ENCODE measurements at places on chromosomes 4 and X.

GRCh38 chr4:185344743-185345538 is 50.8 kb downstream of the LRP2BP start:
- no peak for DNase-seq

- DNase-seq, result no peak
Measured at GRCh38 chrX:35675151-35675550, 123.0 kb upstream of the MAGEB16 start.

DNA sequence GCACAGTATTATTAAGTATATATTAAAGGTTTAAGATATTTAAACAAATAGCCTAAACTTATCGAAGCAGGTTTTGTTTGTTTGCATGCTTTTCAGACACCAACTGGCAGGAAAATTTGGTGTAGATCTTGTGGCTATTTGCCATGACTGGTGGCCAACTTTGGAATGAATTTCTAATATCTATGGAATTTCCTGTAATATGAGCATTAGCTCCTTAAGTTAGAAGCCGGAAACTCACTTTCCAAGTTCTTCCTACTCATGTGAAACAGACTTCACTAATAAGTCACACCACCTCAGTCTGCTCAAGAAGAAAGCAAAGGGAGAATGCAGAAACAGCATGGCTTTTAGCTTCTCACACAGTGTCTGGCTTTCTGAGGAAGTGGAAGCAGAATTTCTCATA is 563.9 kb downstream of the GRXCR1 start:
- DNase-seq, result no peak

GRCh38 chr4:119244832-119245231 is 32.3 kb downstream of the USP53 start:
- DNase-seq, result no peak

DNA sequence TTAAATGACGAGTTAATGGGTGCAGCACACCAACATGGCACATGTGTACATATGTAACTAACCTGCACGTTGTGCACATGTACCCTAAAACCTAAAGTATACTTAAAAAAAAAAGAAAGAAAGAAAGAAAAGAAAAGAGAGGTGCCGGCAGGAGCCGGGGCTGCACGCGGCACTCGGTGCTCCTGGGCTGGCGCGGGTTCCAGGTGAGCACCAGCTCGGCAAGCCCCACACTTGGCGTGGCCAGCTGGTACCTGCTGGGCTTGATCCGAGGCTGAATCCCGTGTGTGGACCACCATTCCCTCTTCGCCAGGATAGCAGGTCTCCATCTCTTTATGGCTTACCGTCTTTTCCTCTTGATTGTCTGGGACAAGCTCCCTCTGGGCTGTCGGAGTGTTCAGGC is 17.9 kb upstream of the HERC6 start:
- no peak for DNase-seq

DNA sequence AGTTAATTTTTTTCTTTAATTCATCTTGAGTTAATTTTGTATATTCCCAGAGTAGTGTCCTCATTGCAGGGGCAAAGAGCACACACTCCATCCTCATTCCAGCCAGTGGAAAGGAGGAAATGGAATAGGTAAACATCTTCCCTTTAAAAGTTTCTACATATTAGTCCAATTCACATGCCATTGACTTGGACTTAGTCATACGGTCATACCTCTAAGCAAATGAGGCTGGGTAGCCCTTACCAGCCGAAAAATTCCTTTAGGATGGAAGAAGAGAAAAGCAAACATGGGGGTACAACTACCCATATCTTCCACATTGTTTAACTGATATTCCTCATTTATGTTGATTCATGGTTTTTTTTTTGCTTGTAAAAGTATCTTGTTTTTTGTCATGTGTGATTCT is 37.4 kb upstream of the NDP start:
- no peak for DNase-seq

DNA sequence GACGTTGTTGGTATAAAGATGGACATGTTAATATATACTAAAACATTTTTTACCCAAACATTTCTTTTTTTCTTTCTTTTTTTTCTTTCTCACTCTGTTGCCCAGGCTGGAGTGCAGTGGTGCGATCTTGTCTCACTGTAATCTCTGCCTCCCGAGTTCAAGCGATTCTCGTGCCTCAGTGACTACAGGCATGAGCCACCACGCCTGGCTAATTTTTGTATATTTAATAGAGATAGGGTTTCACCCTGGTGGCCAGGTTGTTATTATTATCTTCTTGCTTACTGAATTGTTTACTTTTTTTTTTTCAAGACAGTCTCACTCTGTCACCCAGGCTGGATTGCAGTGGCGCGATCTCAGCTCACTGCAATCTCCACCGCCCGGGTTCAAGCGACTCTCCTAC is 68.8 kb downstream of the HOPX start:
- DNase-seq, result no peak

GRCh38 chr4:100428051-100428450 is 89.8 kb downstream of the EMCN start:
- no peak for DNase-seq

Data from putamen (tissue), 1 donor.